A549 treated with Hydrocortisone at 1 μM for 4 hours (cell line): ENCODE measurements at places on chromosomes 2 and 18. TPM values are rescaled to one million over a fixed set of nuclear protein-coding genes. Genes with fewer than 3 reads are reported as not detected.

Gene DIPK1C
- total RNA-seq: not detected in 5 replicates

Gene PSMA8
- total RNA-seq: not detected in 5 replicates

Gene ARID5A
- total RNA-seq: 3.6 to 4.6 TPM (median 4.1 TPM) in 5 replicates

Gene ACKR3
- 9.1 to 14.4 TPM (median 12.0 TPM) in 5 replicates for total RNA-seq

Gene ARHGAP28
- 0.07 to 0.18 TPM (median 0.13 TPM) in 4 of 5 replicates, not detected in the other for total RNA-seq

Gene COL6A3
- total RNA-seq: 0.14 to 0.43 TPM (median 0.36 TPM) in 5 replicates

Gene RUFY4
- total RNA-seq: 0.09 TPM in 1 of 5 replicates, not detected in the others

Gene MYCN
- not detected in 5 replicates for total RNA-seq

Gene IL1R1
- total RNA-seq: 35.7 to 54.7 TPM (median 43.7 TPM) in 5 replicates

Gene CRYGC
- not detected in 5 replicates for total RNA-seq

Gene TUBA3E
- total RNA-seq: 3.0 to 4.6 TPM (median 4.2 TPM) in 5 replicates

Gene ERMN
- not detected in 5 replicates for total RNA-seq

Gene EMX1
- 0.08 to 0.14 TPM (median 0.11 TPM) in 4 of 5 replicates, not detected in the other for total RNA-seq

Gene UGT1A3
- 0.06 to 0.20 TPM (median 0.14 TPM) in 4 of 5 replicates, not detected in the other for total RNA-seq

Gene SPP2
- total RNA-seq: not detected in 5 replicates
